Kidney glomerular epithelial cell (primary cell): ENCODE measurements at places on chromosomes 4 and X.

DNA sequence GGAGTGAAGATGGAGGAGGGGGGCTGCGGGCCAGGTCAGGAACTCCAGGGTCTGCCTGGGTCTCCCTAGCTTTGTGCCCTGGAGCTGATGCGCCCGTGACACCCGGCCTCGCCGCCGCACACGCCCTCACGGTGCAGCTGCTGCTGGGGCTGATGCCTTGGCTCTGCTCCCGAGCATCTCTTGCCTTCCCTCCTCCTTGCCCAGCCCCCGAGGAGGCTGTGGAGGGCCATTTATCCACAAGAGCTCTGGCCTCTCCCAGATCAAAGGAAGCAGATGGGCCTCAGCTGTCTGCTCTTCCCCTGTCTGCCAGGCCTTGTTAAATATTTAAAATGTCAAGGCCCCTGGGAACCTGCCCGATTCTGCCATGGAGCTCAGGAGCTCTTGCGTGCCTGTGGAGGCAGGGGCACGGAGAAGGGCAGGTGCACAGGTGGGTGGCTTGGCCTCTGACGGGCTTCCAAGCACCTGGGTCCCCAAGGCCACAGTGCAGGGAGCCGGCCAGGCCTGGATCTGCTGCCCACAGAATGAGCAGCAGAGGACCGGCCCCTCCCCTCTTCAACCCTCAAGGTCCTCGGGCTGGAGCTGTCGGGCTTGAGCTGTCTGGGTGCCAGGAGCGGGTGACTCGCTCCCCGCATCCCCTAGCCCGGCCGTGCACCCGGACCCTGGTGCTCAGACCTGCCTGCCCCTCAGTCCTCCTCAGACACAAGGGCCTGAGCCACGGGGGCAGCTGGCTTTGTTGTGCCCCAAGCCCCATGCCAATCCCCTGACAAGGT is 20.3 kb downstream of the ATP2B3 start:
- no peak for DNase-seq

DNA sequence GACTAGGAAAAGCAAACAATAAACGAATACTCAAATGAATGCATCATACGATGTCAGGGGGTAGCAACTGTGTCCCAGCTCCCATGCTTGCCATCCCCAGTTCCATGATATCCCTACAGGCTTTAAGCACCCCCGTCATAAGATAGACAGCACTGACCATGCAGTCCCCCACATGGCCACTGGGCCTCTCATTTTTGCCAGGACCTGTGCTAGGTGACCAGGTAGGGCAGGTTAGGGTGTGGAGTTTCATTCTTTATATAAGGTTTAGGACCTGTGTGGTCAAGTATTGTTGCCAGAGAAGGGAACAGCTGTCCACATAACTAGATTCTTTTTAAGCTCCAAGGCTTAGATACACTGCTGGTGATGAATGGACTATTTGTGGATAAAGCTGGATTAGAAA is 9.7 kb downstream of the PPEF2 start:
- DNase-seq, result no peak

GRCh38 chr4:39045827-39046221 is 13.6 kb upstream of the TMEM156 start:
- no peak for DNase-seq

DNA sequence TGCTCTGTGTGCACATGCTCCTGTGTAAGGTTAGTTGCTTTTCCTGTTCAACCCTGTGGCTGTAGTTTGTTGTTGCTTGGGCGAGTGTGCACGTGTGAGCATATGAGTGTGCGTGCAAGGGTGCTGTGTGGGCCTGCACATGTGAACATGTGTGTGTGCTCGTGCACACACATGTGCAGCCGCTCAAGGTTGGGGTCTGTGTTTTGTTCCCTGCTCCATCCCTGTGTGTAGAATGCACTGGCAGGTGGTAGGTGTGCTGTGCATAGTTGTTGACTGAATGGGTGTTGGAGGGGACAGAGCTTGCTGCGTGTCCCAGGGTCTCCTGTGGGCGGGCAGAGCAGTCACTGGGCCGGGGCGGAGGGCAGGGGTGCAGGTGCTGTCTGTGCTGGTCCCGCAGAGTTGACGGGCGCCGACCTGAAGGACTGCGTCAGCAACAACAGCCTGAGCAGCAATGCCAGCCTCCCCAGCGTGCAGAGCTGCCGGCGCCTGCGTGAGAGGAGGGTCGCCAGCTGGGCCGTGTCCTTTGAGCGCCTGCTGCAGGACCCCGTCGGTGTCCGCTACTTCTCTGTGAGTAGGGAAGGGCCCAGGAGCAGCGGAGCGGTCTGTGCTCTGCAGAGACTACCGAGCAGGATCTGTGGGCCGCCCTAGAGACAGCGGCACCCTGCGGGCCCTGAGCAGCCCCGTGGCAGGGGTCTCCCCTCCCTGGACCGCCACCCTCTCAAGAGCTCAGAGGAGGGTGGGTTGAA is 27.9 kb upstream of the HGFAC start:
- no peak for DNase-seq

GRCh38 chr4:81215931-81216330 is 909 bp upstream of the PRKG2 start:
- DNase-seq, result no peak

GRCh38 chr4:122360754-122361153 is 18.1 kb upstream of the ADAD1 start:
- no peak for DNase-seq

- DNase-seq, result no peak
These were observed 734.4 kb upstream of the PABPC4L start for GRCh38 chr4:134936014-134936413.

DNA sequence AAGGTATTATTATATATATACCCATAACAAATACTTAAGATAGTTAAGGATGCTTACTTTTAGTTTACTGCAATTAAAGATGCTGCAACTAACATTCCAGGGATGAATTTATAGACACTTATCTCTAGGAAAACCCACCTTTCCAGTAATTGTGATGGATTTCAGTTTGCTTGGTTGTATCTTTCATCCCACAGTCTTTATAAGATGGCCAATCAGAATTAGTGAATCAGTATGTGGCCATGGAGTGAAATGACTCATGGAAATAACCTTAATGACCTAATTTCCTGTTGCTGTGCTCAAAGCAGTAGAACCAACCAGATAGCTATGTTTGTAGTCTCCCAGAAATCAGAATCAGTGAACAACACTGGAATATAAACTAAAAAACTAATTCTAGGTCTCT is 26.4 kb downstream of the MOSPD2 start:
- peak; percentile 40 for DNase-seq
